ENCODE measurements at places on chromosomes 4 and X.

GRCh38 chrX:40908857-40909475, 173.6 kb upstream of the MED14 start:
- no peak for DNase-seq

DNA sequence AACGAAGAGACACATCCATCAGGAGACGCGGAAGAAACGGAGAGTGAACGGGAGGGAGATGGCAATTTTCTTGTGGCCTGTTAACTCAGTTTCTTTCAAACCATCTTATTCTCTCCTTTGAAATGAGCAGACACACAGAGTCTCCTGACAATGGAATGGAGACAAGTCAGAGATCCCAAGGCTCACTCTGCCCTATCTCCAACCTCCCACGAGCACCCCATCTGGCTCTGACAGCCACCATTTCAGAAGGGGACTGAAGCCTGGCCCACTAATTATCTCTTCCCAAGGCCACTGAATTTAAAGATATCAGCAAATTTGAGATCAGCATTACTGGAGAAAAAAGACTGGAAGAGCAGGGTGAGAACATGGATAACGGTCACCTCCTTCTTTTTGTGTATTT, 215.6 kb downstream of the DHX15 start:
- DNase-seq = no peak

- DNase-seq = no peak
Measured at GRCh38 chrX:11532291-11533078, 133.2 kb downstream of the ARHGAP6 start.

GRCh38 chr4:88185906-88186305, 27.5 kb upstream of the ABCG2 start:
- DNase-seq = no peak

GRCh38 chr4:30716158-30716557, 4.0 kb upstream of the PCDH7 start:
- no peak for DNase-seq

- no peak for DNase-seq
Measured at GRCh38 chr4:13396161-13396560, 88.0 kb downstream of the RAB28 start.

- no peak for DNase-seq
Measured at GRCh38 chrX:5891378-5891777, 337.3 kb downstream of the NLGN4X start.

GRCh38 chr4:37993806-37994205, 33.6 kb downstream of the PTTG2 start:
- DNase-seq = no peak

GRCh38 chr4:5247735-5248134, 196.5 kb downstream of the STK32B start:
- no peak for DNase-seq

- DNase-seq = no peak
Measured at GRCh38 chr4:24243641-24244040, 340.7 kb downstream of the DHX15 start.

DNA sequence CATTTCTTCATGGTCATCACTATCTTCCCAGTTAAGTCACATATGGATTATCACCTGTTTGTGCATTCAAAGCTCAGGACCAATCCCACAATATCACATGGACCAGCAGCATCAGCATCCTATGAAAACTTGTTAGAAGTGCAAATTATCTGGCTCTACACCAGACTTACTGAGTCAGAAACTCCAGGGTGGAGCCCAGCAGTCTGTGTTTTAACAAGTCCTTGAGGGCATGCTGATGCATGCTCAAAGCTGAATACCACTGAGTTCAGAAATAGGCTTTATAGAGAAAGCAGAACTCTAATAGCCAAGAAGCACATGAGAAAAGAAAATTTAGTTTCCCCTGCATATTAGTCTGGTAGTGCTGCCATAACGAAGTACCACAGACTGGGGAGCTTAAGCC, 62.4 kb upstream of the GABRQ start:
- DNase-seq = no peak

GRCh38 chr4:126727461-126727860, 905.3 kb upstream of the INTU start:
- DNase-seq = no peak

GRCh38 chrX:633985-634958, 3.7 kb downstream of the SHOX start:
- DNase-seq = no peak

DNA sequence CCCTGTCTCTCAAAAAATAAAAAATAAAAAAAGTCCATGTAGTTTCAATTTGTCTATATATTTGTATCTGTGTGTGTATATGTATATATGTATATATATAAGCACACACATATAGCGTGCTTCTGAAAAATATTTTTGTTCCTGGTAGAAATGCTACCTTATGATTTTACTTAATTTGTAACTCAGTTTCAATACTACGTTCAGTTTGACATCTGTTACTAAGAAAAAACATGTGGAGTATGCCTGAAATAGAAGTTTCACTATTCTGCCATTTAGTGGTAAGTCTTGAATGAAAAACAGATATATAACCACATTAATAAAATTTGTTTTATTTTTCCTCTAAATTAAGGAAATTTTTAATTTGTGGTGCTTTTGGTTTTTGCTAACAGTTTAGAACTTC, 14.2 kb downstream of the FSTL5 start:
- DNase-seq = no peak

- DNase-seq = no peak
Measured at GRCh38 chr4:12145106-12145505, 716.4 kb upstream of the HS3ST1 start.

- DNase-seq = no peak
Measured at GRCh38 chr4:67694662-67695061, 6.3 kb downstream of the UBA6 start.

GRCh38 chr4:6548201-6548881, 26.6 kb upstream of the MAN2B2 start:
- DNase-seq = no peak

- DNase-seq = no peak
Measured at GRCh38 chr4:37917388-37917787, 26.5 kb downstream of the TBC1D1 start.

- peak; percentile 8 for DNase-seq
Measured at GRCh38 chrX:49041744-49042580, 1.2 kb downstream of the TFE3 start.
